IPS-NIHi11 (cell line): ENCODE measurements at places on chromosomes 7 and 10.

DNA sequence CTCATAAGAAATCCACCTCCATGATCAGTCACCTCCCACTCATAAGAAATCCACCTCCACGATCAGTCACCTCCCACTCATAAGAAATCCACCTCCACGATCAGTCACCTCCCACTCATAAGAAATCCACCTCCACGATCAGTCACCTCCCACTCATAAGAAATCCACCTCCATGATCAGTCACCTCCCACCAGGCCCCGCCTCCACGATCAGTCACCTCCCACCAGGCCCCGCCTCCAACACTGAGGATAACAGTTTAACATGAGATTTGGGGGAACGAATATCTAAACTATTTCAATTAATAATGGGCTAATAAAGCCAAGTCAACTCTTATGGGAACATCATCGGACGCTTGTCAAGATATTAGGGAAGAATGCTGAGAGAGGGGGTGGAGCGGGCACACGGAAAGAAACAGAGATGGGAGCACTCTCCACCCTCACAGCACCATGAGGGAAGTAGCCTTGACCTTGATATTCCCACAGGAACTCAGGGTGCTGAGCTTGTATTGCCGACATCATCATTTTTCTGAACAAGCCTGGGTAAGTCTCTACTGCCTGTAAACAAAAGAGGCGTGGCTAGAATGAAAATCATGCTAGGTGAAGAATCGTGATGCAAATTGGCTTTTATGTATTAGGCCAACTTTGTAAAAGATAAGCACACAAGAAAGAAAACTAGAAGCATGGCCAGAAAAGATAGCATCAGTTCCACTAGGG is 303.5 kb upstream of the KLF6 start:
- DNase-seq, result no peak

DNA sequence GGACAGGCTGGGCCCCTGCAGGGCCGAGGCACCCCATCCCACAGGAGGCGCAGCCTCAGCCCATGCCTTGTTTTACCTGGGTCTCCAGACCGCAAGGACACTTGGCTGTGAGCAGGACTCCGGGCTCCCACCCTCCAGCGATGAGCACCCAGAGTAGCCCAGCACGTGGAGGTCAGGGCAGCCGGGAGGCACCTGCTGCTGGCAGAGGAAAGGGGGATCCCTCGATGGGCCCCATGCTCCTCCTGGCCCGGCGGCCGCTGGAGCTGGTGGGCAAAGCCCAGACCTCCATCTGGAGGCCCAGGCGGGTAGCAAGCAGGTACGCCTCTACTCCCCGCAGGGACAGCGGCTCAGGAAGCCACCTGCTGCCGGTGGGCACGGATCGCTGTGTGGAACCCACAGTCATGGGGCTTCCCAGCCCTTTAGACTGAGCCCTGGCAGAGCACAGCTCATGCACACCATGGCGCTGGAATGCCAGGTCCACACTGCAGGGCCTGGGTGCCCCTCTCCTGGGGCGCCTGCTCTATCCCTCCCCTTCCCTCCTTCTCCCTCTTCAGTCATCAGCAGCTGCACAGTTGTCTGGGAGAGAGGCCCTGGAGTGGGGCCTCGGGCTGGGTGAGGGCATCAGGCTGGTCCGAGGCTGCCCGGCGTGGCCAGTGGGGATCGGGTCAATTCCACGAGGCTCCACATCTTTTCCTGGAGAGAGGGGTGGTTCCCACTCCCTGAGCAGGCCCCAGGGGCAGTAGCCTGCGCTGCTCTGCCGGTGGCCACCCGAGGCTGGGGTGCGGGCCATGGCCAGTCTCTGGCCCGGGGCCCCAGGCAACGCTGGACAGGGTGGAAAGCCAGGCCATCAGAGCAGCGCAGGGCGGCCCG is 65.7 kb downstream of the PWWP2B start:
- DNase-seq, result no peak

DNA sequence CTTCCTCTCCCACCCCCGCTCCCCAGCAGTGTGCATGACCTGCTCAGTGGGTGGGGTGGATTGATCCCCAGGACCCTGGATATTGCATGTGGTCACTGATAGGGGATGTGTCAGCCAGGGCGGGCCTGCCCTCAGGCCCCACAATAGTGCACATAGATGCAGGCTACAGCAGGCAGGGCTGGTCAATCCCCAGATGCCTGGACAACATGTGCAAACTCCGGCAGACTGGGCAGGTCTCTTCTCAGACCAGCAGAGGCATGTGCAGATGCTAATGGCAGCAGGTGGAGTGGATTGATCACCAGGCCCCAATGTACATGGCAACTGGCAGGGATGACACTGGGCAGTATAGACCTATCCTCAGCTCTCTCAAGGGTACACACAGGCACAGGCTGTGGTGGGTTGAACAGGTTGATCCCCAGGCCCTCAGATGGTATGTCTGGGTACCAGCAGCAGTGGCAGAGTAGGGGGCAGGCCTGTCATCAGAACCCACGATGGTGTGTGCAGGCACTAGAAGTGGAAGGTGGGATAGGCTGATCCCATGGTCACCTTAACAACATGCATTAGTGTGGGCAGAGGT is 98.6 kb downstream of the LANCL2 start:
- no peak for DNase-seq

GRCh38 chr7:127438836-127439235 is 46.3 kb upstream of the ZNF800 start:
- DNase-seq, result no peak

DNA sequence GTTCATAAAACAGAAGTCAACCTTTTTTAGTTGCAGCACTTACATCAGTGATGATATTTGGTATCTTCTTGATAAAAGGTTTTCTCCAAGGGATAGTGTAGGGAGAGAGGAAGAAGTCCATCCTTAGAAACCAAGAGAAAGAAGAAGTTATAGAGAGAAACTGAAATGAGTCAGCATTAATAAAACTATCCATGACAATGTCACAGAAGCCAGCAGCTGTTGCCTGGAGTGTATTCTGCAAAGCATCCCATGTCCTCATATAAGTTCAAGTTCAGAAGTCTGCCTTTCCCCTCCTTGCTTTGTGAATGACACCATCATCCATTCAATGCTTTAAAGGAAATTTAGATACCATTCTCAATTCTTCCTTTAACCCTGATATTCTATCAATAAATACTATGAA is 14.4 kb upstream of the COL1A2 start:
- DNase-seq, result no peak

DNA sequence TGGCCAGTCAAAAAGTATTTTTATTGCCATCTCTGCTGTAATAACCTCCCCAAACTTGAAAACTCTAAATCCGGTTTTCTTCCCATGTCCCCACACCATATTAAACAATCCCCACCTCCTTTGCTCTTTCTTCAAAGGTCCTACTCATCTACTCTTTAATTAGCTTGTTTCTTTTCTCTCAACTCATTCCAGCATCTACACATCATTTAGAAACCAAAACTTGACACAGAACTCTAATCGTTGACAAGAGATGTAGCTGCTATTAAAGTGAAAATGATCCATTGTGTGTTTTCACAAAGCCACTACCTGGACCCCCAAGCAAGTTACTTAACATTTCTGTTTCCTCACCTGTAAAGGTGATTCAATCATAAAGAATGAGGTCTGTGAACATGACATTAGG is 436.3 kb upstream of the NPVF start:
- DNase-seq, result no peak

- DNase-seq, result no peak
These were observed 22.7 kb downstream of the CHST15 start for GRCh38 chr10:124070666-124071065.

- DNase-seq, result no peak
These were observed 591.5 kb downstream of the DNAJB6 start for GRCh38 chr7:157928171-157928794.

GRCh38 chr10:1120801-1121211 is 64.6 kb downstream of the WDR37 start:
- DNase-seq, result no peak

DNA sequence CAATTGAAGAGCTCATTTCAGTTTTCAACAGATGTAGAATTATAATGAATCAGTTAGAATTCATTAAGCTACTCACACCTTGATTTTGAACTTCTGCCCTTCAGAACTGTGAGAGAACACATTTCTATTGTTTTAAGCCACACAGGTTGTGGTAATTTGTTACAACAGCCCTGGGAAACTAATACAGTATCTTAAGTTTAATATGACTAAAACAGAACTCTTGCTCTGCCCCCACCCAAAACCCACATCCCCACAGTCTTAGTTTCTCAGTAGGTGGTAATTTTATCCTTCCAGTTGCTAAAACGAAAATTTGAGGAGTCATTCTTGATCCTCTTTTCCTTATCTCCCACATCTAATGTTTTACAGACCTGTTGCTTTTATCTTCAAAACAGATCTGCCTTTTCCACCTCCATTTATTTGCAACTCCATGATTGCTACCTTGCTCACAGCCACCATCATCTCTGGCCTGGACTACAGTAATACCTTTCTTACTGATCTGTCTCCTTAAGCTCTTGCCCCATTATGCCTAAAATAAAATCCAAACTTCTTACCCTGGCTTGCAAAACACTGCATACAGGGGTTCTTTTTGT is 72.8 kb upstream of the NXPH1 start:
- DNase-seq, result no peak

DNA sequence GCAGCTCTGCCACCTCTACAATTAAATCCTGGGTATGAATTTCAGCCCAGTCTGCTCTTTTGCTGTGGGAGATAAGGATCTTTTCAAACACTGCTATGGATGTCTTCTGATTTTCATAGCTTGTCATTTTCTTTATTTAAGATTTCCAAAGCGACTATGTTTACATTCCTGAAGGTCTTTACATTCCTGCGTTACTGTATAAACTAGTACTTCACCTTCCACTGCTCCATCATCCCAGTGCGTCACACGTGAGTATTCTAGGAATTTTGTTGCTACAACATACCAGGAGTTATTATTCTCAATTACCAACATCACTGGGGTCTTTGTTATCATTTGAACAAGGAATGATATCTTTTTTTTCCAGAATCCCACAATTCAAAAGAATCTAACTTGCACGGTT is 944.7 kb downstream of the SORCS3 start:
- no peak for DNase-seq

GRCh38 chr10:78169214-78169613 is 135.6 kb downstream of the RPS24 start:
- no peak for DNase-seq

- DNase-seq, result no peak
These were observed 139.3 kb downstream of the CXCL12 start for GRCh38 chr10:44245601-44245938.

DNA sequence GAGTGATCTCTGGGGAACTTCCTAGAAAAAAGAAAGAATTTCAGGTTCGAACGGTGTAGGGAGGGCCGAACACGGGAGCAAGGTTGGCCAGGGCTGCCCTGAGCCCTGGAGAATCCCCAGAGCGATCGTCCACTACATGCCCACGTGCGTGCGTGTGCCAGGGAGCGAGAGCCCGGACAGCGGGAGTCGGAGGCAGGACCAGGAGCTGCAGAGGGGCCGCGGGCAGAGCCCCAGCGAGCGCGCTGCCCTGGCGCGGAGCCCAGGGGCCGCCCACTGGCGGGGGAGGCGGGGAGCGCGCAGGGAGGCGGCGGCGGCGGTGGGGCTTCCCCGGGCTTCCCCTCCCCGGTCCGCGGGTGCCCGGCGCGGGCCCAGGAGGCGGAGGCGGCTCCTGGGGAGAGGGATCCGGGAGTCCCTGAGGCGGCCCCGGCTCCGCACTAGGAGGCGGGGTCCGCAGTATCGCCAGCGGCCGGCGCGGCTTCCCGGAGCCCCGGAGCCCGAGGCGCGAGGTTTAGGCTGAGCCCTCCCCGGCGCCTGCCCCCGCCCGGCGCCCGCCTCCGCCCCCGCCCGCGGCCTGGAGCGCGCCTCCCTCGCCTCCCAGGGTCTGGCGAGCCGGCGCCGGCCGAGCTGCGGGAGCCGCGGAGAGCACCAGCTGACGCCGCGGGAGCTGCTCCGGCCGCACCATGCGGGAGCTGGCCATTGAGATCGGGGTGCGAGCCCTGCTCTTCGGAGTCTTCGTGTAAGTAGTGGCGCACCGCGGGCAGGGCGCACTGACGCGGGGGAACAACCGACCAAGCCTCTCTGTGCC is at the start of gene PLPP4:
TSS of gene PLPP4 (plus strand) at position 602 of the 805 bp plus-strand sequence. CDS start at position 681, 79 bp downstream.
- peak; percentile 86 for DNase-seq

- DNase-seq, result no peak
These were observed 287.8 kb downstream of the WDR11 start for GRCh38 chr10:121138918-121139317.

DNA sequence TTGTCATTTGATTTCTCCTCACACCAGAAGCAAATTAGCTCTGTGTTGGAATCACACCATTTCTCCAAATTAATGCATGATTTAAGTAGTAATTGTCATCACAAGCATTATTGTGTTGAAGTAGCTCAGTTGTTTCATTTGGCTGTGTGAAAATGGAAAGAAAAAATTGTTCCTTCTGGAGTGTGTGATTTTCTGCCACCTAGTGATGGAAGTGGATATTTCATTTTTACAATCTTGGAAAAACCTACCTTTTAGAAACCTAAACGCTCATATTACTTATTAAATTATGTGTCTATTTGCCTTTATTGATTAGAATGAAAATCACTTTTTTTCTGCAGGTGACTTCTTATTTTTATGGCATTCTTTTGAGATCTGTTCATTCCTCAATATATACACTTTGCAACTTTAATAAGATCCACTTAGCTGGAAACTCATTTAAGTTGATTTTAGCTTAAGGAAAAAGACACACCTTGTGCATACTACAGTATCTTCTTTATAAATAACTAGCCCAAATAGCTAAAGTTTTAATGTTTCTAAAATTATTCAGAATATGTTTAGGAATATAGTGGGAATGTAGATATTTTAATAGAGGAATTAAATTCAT is 50.0 kb downstream of the SRI start:
- DNase-seq, result no peak

GRCh38 chr7:7114575-7115291 is 67.6 kb upstream of the C1GALT1 start:
- DNase-seq, result no peak

- no peak for DNase-seq
These were observed 153.4 kb downstream of the CAMK1D start for GRCh38 chr10:12502526-12503274.
